H7 (cell line): ENCODE measurements at places on chromosomes 13 and 19. TPM values are rescaled to one million over a fixed set of nuclear protein-coding genes. Genes with fewer than 3 reads are reported as not detected.

The NKPD1 gene
- 0.24 and 0.70 TPM in 2 replicates for total RNA-seq

The VAV1 gene
- total RNA-seq = 9.5 and 13.3 TPM in 2 replicates

The KIR2DL1 gene
- total RNA-seq = not detected in 2 replicates

The SH2D3A gene
- total RNA-seq = 11.7 and 12.8 TPM in 2 replicates

The CEACAM8 gene
- not detected in 2 replicates for total RNA-seq

The ELAVL3 gene
- total RNA-seq = 0.17 and 0.52 TPM in 2 replicates

The SNAPC2 gene
- 25.5 and 25.9 TPM in 2 replicates for total RNA-seq

The FREM2 gene
- total RNA-seq = 6.0 and 10.8 TPM in 2 replicates

The C19orf73 gene
- total RNA-seq = 1.4 and 3.2 TPM in 2 replicates

The GPC6 gene
- total RNA-seq = 63.7 and 77.2 TPM in 2 replicates

DNA sequence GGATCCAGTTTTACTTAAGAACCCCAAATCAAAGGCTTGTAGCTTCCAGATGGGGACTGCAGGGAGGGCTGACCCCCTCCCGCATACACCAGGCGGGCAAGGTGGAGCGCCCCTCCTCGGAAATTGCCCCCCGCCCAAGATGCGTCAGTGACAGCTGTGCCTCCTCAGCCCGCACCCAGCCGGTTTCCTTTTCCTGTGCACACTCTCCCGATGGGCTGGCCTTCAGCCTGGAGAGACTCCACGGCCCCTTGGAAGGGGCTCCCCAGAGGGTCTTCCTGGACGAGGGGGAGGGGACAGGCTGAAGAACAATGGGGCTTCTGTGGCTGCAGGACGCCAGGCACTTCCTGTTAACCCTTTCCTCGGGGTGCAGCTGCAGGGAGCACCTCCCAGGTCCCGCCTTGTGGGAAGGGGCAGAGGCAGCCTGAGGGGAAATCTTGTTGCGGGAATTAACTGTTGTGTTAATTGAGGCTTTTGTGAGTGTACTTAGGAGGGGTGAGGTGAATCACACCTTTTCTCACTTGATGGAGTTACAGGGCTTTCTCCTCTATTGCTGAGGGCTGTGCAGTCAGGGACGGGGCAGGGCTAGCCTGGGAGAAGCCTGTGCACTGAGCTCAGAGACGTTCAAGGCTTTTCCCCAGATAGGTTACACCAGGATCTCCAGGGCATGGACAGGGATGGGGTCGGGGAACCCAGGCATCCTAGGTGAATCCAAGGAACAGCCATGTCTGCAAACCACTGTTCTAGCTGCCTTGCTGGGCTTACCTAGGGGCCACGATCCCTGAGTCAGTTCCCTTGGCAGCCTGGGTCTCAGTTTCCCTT, 14.3 kb downstream of the IER2 start:
- DNase-seq = peak; percentile 90

- no peak for DNase-seq
Measured at GRCh38 chr13:57270493-57270892, 103.5 kb downstream of the PRR20E start.

GRCh38 chr19:17479325-17479791, 9.0 kb downstream of the SLC27A1 start:
- peak; percentile 62 for DNase-seq

GRCh38 chr19:28289295-28290063, 923.5 kb downstream of the UQCRFS1 start:
- no peak for DNase-seq

DNA sequence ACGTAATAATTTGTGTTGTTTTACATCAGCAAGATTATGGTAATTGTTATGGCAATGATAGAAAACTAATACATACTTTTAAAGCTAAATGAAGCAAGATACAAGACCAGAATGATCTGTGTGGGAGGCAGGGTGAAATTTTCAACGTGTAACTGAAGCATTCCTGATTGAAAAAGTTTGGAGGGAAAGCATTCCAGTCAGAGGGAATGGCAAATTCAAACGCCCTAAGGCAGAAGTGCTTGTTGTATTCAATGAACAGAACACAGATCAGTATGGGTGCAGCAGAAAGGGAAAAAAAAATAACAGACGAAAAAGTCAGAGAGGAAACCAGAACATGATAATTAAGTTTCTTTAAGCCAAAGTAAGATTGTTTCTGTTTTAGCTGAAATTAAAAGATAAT, 928.5 kb upstream of the SLITRK1 start:
- no peak for DNase-seq

GRCh38 chr13:39935155-39935554, 279.7 kb downstream of the COG6 start:
- no peak for DNase-seq

- no peak for DNase-seq
Measured at GRCh38 chr13:92806215-92806614, 420.4 kb upstream of the GPC6 start.

- peak; percentile 33 for DNase-seq
Measured at GRCh38 chr19:34066007-34066643, 106.2 kb upstream of the LSM14A start.

- no peak for DNase-seq
Measured at GRCh38 chr19:19538785-19539166, 711 bp downstream of the CILP2 start.

DNA sequence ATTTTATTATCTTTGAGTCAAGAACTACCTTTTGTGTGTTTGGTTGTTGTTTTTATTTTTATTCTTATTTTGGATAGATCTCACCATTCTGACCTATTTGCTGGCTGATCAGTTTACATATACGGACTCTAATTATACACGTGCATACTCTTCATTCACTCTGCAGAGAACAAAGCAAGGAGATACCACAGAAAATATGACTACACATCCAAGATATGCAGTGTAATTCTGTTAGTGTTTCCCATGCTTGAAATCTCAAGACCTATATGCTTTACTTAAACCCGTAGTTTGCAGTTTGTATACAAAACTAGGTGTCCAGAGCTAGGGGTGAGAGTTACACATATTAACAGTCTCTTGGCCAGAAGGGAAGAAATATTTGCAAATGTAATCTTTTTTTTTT, 205.5 kb downstream of the DCLK1 start:
- no peak for DNase-seq

GRCh38 chr13:28376604-28377003, 118.3 kb downstream of the FLT1 start:
- DNase-seq = no peak

GRCh38 chr19:38701455-38702063, 42.7 kb downstream of the CAPN12 start:
- DNase-seq = no peak

- no peak for DNase-seq
Measured at GRCh38 chr13:66048888-66049287, 1181.2 kb downstream of the PCDH9 start.

- DNase-seq = no peak
Measured at GRCh38 chr13:109233293-109233692, 553.1 kb downstream of the IRS2 start.

- DNase-seq = no peak
Measured at GRCh38 chr19:11090997-11091702, 1.9 kb downstream of the LDLR start.

DNA sequence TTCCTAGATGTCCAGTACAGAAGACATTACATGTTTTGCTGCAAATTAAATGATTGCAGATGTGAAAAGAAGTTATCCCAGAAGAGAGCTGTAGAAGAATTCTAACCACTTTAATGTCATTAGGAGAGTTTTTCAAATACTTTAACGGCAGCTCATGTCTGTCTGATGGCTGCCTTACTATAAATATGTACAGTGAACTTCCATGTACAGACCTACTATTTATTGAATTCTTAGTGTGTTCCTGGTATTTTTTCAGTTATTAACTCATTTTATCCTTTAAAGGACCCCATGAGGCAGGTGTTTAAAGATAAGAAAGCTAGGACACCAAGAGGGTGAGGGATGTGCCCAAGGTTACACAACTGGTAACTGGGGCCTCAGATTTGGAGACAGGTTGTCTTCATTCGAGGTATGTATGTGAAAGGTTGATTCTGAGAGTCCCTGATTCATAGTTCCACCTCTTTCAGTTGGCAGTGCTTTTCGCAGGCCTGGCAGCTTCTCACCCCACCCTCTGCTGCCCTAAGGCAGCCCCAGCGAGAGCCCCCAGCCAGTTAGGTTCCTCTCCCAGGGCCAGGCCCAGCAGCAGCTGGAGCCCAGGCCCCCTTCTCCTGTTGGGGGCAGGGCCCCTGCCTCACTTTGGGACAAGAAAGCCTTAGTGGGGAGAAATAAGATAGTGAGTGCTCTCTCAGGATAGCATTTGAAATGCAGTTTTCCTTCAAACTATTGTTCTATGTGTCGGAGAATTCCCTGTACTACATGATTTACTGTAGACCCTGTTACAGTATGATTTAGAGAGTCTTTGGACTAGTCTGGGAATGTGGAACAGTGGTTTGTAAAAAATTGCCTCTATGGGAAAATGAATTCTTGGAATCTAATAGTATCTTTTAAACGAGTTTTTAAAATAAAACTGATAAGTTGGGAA, 67.7 kb upstream of the TEX29 start:
- no peak for DNase-seq

DNA sequence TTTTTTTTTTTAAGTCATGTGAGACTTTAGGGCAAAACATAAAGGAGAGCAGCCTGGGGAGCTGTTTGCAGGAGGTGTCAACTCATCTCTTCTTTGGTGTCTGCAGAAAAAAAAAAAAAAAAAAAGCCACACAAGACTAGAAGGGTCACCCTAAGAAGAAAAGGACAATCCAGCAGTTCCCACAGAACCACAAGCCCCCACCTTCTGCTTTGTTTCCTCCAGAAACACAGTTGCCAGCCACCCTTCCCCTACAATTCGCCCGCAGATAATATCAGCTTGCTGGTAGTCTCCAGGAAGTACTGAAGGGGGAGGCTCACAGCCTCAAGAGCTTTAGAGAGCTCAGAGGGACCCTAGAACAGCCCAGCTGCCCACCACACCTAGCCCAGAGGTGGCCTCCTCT, 22.3 kb upstream of the ZBTB7A start:
- DNase-seq = peak; percentile 55

- no peak for DNase-seq
Measured at GRCh38 chr13:46992383-46992952, 95.6 kb upstream of the HTR2A start.

- DNase-seq = no peak
Measured at GRCh38 chr13:50494138-50494537, 349.4 kb downstream of the DLEU7 start.

- no peak for DNase-seq
Measured at GRCh38 chr13:22114630-22115311, 443.9 kb downstream of the FGF9 start.

DNA sequence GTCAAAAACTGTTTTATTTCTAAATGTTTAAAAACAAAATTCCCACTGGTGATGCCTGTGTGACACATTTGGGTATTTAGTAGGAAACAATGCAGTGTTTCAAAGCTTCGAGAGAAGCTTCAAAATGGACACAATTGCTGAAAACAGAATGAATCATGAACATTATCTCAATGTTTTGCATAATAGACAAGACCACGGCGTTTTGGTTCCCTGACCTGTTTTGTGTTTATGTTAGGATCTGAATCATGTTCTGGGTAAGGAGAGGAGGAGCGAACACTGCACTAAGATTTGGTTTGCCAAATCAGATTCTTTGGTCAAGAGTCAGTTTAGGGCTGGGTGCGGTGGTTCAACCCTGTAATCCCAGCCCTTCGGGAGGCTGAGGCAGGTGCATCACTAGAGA, 42.2 kb downstream of the IFT88 start:
- DNase-seq = no peak
